ENCODE measurements at places on chromosomes 1 and 21.

DNA sequence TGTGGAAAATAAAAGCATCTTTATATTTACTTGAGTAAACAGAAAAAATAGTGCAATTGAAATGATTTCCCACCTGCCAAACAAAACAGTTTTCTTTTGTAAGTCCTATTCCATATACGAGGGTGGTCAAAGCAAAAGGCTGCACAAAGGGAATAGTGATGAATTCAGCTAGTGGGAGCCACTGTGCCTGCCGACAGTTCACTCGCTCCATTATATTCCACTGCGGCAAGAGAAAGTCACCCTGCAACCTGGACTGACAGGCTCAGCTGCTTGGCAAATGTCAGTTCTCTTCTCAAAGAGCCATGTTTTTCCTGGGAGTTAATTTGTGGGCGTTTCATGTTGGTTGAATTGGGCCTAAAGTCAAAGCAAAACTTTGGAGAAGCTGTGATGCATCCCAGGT is 145.4 kb downstream of the LMO4 start:
- H3K4me1 ChIP-seq: peaks cover 9% of the 10 kb centered on the region
- no peaks in the 10 kb centered on the region for H3K36me3 ChIP-seq
- no peak overlapping the region for H3K4me3 ChIP-seq
- no peak for DNase-seq

GRCh38 chr1:154583773-154584172 is 16.2 kb downstream of the CHRNB2 start:
- no peaks in the 10 kb centered on the region for H3K27me3 ChIP-seq
- H3K4me3 ChIP-seq: no peak overlapping the region
- H3K4me1 ChIP-seq: no peaks in the 10 kb centered on the region

GRCh38 chr1:220700556-220701179 is 10.5 kb downstream of the C1orf115 start:
- H3K36me3 ChIP-seq: no peaks in the 10 kb centered on the region
- no peak overlapping the region for H3K27ac ChIP-seq
- H3K4me3 ChIP-seq: no peak overlapping the region
- DNase-seq: peak; percentile 60

GRCh38 chr1:166167572-166167925 is 748 bp upstream of the FAM78B start:
- no peak overlapping the region for H3K4me3 ChIP-seq
- H3K27me3 ChIP-seq: peaks cover 13% of the 10 kb centered on the region
- no peak overlapping the region for H3K27ac ChIP-seq
- H3K36me3 ChIP-seq: no peaks in the 10 kb centered on the region
- no peak for DNase-seq
- no peaks in the 10 kb centered on the region for H3K4me1 ChIP-seq

DNA sequence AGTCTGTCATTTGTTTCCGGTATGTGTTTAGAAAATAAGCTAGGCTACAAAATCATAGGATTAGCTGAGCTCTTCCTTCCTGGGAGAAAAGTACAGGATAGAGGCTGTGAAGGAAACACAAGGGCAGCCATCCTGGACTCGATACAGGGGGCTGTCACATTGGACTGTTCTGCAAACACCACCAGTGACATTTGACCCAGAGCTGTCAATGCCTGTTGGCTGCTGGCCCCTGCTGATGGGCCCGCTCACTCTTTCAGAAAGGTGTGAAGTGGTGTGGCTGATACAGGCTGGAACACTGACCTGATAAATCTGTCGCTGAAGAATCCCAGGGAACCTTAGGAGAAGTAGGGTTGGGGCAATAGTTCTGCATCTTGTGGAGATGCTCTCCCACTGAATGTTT is 183.1 kb downstream of the RHOU start:
- H3K27ac ChIP-seq: no peak overlapping the region
- H3K27me3 ChIP-seq: no peaks in the 10 kb centered on the region
- peak; percentile 66 for DNase-seq
- H3K36me3 ChIP-seq: no peaks in the 10 kb centered on the region
- H3K4me1 ChIP-seq: peaks cover 3% of the 10 kb centered on the region
- H3K4me3 ChIP-seq: no peak overlapping the region

DNA sequence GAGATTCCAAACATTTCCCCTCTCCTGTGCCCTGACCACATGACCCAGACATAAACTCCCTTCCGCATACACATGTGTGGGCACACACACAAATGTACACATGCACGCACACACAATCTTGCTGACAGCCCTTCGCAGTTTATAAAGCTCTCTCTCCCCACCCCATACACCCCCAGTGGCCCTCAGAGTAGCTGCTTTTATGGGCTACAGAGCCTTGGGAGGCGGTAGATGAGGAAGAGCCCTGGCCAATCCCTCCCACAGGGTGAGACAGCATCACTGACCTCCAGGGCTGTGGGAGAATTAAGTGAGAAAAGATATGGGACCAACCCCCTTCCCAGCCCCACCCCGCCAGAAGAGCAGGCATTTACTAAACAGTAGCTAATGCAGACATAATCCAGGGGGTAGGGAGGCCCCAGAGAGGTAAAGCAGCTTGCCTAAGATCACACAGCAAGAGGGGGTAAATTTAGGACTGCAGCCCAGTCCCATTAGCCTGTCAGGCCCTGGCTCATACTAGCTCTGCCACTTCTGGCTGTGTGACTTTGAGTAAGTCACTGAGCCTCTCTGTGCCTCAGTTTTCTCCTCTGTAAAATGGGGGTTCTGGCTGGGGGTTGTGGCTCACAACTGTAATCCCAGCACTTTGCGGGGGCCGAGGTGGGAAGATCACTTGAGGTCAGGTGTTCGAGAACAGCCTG is 5.1 kb downstream of the SDC3 start:
- no peaks in the 10 kb centered on the region for H3K27me3 ChIP-seq
- peaks cover 18% of the 10 kb centered on the region for H3K4me1 ChIP-seq
- DNase-seq: peak; percentile 63
- peak overlapping the region; percentile 1 for H3K27ac ChIP-seq
- no peaks in the 10 kb centered on the region for H3K36me3 ChIP-seq

GRCh38 chr1:164660412-164660772 is 101.4 kb downstream of the PBX1 start:
- no peak overlapping the region for H3K27ac ChIP-seq
- H3K36me3 ChIP-seq: no peaks in the 10 kb centered on the region
- no peak overlapping the region for H3K4me3 ChIP-seq
- peaks cover 4% of the 10 kb centered on the region for H3K4me1 ChIP-seq

DNA sequence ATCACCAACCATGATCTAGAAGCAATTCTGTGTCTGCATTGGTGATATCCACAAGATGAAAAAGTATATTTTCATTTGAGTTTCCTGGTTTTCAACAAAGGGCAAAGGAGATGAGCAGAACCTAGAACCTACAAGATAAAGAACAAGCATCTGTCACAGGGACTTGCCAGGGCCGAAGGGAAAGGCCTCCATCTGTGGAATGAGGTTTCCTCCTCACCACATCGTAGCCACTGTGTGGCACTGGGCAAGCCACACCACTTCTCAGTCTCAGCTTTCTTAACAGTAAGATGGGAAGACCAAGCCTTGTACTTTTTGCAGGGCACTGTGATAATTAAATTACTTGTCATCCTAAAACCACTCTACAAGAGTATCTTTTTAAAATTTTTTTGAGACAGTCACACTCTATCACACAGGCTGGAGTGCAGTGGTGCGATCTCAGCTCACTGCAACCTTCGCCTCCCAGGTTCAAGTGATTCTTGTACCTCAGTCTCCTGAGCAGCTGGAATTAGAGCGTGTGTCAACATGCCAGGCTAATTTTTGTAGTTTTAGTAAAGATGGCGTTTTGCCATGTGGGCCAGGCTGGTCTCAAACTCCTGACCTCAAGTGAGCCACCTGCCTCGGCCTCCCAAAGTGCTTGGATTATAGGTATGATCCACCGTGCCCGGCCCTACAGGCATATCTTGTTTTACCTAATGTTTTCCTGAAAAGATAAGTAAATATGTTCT is 45.8 kb downstream of the ARHGEF11 start:
- H3K4me3 ChIP-seq: no peak overlapping the region
- H3K4me1 ChIP-seq: peaks cover 10% of the 10 kb centered on the region
- H3K27ac ChIP-seq: no peak overlapping the region
- DNase-seq: no peak
- no peaks in the 10 kb centered on the region for H3K36me3 ChIP-seq

Data from mesendoderm (in vitro differentiated cells).